ENCODE measurements at places on chromosomes 12 and 14.

- DNase-seq = no peak
Observed at GRCh38 chr14:55277972-55278740, 6.9 kb downstream of the FBXO34 start.

DNA sequence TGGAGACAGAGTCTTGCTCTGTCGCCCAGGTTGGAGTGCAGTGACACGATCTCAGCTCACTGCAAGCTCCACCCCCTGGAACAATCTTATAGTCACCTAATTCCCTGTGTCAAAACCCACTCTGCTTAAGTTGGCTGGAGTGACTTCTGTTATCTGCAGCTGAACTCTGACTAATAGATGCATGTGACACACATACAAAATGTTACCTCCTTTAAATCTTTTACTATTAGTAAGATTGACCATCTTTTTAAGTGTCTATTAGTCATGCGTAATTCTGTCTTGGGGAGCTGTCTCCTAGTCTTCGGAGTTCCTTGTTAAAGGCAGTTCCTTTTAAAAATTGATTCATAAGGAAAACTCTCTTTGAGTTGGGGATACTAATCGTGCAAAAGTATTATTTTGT lies 7.4 kb downstream of the IFI27L1 start:
- no peak for DNase-seq

DNA sequence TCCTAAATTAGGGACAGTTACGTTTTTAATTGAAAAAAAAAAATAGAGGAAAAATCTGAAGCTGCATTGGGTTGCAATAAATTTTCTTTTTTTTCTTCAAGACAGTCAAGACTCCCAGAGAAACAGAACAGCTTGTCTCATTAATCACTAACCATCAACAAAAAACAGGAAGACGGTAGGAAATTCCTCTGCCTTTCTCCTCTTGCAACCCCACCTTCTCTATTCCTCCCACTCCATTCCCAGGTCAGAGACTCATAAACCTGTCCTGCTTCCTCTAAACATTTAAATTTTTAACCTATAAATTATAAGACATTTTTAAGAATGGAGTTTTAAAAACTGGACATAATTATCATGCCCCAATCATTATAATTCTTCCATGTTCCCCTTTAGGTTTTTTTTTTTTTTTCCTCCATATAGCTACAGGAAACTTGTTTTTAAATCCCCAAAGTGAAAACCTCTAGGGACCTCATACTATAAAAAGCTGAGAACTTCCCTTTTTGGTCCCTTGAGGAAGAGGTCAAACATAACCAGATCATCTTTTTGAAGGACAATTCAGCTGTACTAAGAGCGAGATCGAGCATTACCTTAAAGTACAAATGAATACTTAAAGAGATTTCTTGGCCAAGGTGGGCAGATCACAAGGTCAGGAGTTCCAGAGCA lies 36.0 kb downstream of the CPM start:
- DNase-seq = no peak

DNA sequence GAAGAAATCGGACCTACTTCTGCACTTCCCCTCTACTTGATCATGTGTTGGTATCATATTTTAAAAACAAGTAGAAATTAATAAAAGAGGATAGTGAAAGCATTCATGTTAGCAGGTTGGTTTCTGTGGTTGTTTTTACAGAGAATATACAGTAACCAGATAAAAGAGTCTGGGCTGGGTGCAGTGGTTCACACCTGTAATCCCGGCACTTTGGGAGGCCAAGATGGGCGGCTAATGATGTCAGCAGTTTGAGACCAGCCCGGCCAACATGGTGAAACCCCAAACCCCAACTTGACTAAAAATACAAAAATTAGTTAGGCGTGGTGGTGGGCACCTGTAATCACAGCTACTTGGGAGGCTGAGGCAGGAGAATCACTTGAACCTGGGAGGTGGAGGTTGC lies 55.9 kb downstream of the LRP6 start:
- no peak for DNase-seq

GRCh38 chr12:93676408-93677194 lies 574 bp upstream of the CRADD start:
- DNase-seq = no peak

GRCh38 chr14:31939934-31940333 lies 137.2 kb upstream of the ARHGAP5 start:
- no peak for DNase-seq

- DNase-seq = no peak
Observed at GRCh38 chr12:80118565-80119324, 19.4 kb downstream of the OTOGL start.

- no peak for DNase-seq
Observed at GRCh38 chr12:20450591-20451180, 82.3 kb downstream of the PDE3A start.

GRCh38 chr12:58138424-58138823 lies 197.1 kb downstream of the ATP23 start:
- no peak for DNase-seq

- DNase-seq = no peak
Observed at GRCh38 chr14:71967704-71968103, 35.5 kb downstream of the RGS6 start.

GRCh38 chr14:106586098-106586704 lies 1059.8 kb downstream of the TMEM121 start:
- peak; percentile 53 for DNase-seq

DNA sequence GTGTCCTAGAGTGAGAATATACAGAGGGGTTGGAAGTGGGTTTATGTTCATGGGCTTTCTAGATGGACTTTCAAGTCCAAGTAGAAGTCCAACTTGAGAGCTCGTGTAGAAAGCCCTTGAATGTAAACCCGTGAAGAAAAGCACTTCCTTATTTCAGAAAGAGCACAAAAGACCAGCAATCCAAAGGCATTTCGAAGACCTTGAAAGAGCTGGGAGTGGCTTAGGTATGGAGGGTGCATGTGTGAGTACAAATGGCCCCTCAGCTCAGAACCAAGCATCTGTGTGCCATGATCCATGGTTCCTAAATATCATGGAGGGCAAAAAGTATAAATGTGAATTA lies 160.7 kb downstream of the ETV6 start:
- no peak for DNase-seq

DNA sequence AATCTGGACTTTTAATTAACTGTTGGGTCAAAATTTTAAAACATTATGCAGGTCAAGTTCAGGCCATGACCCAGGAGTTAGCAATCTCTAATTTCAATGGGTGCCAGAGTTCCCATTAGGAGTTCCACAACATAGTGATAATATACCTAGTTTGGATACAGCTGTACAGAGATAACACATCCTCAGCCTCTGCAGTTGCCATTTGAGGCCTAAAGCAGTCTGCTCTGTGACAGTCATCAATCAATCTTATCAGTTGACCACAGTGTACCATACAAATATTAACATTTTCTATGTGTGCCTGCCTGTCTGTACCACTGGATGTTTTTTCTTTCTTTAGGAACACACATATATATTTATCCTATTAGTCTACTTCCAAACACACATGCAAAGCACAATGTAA lies 54.0 kb upstream of the BBS10 start:
- no peak for DNase-seq

- no peak for DNase-seq
Observed at GRCh38 chr12:126389961-126390360, 1324.7 kb downstream of the AACS start.

DNA sequence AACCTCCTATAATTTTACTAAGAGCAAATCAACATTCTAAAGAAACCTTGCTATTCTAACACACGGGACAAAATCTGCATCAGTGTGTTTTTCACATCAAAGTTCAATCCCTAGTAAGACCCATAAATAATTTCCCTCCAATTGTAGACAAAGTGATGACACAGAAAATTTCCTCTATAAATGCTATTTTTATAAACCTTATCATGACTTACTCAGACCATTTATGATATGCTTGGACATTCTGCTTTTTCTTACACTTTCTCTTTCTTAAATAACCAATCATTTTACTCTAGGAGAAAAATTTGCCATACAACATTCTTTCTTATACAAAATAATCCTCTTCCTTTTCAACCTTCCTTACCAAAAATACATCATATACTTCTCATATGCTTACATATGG lies 67.0 kb downstream of the SDR9C7 start:
- DNase-seq = no peak
